ENCODE measurements at places on chromosomes 7 and 10.

DNA sequence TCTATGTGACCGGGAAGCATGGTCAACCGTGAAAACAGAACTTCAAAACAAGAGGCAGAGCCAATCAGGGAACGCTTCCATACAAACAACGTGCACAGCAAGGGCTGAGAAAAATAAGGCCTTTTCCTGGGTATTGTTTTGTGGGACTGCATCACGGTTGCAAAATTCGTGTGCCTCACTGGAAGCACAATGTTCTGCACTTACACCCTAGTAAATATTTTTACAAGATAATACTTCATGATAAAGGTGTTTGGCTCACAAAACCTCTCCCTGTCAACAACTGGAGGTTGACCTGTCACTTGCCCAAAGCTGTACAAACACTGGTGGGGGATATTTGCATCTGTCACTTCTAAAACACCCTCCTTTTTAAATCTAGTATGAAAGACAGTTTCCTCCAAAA, 37.0 kb downstream of the KLF6 start:
- DNase-seq: no peak

DNA sequence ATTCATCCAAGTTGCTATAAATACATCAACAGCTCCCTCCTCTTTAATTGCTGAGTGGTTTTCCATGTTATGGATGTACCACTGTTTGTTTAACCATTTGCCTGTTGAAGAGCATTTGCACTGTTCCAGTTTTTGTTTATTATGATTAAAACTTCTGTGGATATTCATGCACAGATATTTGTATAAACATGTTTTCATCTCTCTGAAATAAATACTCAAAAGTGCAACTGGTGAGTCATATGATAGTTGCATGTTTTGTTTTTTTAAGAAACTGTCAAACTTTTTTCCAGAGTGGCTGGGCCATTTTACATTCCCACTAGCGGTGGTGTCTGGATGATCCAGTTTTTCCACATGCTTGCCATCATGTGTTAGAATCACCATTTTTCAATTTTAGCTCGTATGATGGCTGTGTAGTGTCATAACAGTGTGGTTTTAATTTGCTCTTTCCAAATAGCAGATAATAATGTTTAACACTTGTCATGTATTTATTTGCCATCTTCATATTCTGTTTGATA, 33.6 kb downstream of the MEOX2 start:
- DNase-seq: no peak

- DNase-seq: no peak
These were observed 111.4 kb upstream of the FGFR2 start for GRCh38 chr10:121709675-121710073.

- DNase-seq: no peak
These were observed 269.6 kb upstream of the FZD1 start for GRCh38 chr7:90994601-90995000.

DNA sequence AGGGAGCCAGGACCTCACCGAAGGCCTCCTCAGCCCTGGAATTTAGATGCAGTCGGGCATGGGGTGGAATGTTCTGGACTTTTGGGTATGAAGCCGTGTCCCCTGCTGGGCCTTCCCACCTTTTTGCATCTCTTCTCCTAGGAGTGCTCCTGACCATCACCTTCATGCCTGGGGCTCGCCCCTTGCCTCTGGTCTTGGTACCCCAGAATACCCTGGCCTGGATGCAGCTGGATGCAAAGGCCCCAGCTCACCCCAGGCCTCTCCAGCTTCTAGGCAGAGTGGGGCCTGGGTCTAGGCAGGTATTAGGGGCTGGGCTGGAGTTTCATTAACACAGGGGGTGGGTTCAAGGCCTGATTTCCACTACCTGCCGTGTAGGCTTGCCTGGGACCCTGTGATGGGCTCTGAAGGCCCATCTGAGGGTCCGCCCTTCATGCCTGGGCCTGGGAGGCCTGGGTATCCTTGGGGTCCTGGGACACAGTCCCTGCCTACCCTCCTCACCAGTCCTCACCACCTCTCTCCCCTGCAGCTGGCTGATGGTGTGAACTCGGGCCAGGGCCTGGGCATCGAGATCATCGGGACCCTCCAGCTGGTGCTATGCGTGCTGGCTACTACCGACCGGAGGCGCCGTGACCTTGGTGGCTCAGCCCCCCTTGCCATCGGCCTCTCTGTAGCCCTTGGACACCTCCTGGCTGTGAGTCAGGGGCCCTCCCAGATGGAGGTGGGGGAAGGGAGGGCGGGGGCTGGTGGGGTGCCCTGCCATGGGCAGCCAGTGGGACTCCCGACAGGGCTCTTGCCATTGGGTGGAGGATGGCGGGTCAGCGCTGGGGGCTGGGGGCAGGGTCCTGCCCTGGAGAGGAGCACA, 10.1 kb downstream of the AQP1 start:
- no peak for DNase-seq

DNA sequence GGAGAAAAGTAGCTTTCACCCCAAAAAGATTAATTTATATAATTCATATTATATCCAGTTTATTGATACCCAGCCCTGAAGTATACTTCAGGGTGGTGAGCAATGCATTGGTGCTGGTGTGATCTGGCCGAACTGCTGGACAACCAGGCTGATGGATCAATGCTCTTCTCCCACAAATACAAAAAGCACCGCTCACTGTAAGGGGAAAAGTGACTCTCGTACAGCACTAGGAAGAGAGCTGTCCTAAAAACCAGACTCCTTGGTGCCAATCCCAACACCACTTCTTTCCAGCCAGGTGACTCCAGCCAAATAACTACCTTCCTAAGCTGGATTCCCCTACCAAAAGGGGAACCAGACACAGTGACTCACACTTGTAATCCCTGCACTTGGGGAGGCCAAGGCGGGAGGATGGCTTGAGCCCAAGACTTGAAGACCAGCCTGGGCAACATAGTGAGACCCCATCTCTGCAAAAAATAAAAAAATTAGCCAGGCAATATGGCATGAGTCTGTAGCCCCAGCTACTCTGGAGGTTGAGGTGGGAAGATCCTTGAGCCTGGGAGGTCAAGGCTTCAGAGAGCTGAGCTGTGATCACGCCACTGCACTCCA, 13.1 kb upstream of the TNPO3 start:
- no peak for DNase-seq

DNA sequence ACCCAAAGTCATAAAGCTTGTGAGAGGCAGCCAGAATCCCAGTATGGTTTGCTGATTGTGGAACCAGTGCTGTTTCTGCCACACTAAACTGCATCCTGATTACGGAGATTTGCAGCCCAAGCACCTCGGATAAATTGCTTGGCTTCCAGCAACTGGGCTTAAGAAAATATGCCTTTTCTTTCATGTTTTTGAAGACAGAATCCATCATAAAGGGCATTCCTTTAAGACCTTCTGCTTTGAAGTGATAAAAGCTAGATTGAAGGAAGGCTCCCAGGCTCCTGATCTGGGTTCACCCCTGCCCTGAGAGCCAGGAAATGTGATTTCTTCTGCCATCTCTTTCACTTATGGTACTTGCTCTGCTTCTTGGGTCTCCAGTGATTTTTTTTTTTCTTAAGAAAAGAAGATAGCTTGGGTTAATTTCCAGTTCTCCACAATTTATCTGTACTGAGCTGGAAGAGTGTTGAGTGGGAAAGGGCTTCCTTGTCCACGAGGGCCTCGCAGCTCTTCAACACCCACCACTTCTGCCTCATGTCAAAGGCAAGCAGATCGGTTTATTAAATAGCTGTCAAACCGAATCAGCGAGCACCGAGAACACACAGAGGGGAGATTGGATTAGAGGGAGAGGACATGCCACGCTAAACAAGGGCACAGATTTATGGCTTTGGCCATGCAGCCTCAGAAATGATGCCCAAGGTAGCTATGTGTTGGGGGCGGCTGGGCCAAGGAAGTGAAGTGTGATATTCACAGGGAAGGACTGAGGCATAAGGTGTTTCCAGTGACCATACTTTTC, 94.9 kb upstream of the TBX20 start:
- no peak for DNase-seq

- peak; percentile 28 for DNase-seq
These were observed 21.1 kb upstream of the FOXI2 start for GRCh38 chr10:127715782-127716378.

DNA sequence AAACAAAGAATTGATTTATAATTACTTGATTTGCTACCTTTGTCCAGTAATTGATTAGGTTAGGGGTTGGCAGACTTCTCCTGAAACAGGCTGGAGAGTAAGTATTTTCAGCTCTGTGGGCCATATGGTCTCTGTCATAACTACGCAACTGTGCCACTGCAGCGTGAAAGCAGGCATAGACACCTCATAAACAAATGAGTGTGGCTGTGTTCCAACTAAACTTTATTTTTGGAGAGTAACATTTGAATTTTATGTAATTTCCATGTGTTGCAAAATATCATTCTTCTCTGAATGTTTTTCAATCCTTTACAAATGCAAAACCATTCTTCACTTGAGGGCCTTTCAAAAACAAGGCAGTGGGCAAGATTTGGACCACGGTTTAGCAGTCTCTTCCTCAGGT, 76.9 kb downstream of the GALNT17 start:
- no peak for DNase-seq

- no peak for DNase-seq
These were observed 34.2 kb downstream of the BICC1 start for GRCh38 chr10:58546722-58547445.

DNA sequence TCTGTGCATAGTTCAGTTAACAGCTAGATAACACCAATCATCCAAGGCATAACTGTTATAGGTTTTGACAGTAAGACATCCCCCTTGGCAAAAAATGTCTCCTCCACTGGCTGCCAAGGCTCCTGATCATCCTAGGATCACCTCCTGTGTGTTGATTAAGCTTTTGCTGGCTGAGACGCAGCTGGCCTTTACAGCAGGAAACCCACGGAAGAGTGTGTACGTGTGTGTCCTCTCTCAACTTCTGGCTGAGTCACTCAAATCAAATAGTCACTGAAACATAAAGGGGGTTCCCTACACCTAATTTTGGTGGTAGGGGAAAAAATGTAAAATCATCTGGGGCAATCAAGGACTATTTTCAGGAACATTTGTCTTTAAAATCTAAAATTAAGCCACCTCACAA, 208.8 kb downstream of the CTNNA3 start:
- DNase-seq: no peak

DNA sequence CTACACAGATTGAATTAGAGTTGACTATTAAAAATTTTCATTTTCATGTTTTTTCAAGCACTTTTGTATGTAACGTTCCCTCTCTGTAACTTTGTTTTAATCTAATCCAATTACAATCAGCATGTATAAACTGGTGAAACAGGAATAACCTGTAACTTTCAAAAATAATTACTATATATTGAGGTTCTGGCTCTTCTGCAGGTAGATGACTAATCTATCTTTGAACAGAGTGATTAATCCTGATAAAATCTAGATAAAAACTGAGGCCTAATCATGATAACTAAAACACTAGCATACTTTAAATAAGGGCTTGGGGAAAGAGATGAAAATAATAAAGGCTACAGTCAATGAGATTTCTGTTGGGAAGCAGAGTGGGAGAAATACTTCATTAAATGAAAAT, 101.6 kb upstream of the KCND2 start:
- DNase-seq: no peak

- DNase-seq: no peak
These were observed 73.9 kb downstream of the PRLHR start for GRCh38 chr10:118521415-118522117.

DNA sequence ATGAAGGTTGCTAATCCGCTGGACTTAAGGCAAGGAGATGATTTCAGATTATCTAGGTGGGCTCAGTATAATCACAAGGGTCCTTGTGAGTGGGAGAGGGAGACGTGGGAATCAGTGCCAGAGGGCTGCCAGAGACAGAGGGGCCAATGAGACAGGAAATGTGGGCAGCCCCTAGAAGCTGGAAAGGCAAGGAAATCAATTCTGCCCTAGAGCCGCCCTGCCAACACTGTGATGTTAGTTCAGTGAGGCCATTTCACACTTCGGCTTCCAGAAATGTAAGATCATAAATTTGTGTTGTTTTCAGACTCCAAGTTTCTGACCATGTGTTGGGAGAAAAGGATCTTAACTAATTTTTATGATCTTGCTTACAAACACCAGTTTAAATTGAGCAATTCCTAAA, 3.6 kb upstream of the GPNMB start:
- DNase-seq: no peak

GRCh38 chr7:23956772-23957576, 247.0 kb downstream of the STK31 start:
- no peak for DNase-seq

DNA sequence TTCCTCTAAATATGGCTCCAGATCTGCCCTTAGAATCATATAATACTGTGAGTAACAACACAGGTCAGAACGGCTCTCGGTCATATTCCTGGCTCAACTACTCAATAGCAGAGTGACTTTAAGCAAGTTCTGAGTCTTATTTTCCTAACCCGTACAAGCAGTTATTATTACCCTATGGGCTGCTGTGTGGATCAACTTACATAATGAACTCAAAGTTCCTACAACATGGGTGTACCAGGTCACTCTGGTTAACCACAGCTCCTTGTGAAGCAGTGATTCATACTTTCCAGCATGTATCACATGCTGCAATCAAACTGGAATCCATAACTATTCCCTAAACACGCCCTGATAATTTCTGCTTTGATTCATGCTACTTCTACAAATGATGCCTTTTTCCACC, 107.3 kb downstream of the LRRN3 start:
- DNase-seq: peak; percentile 45

- DNase-seq: no peak
These were observed 289.3 kb downstream of the CELF2 start for GRCh38 chr10:11307004-11307403.

- DNase-seq: no peak
These were observed 32.5 kb downstream of the ZNF775 start for GRCh38 chr7:150411606-150412005.

GRCh38 chr7:48031111-48031510, 2.2 kb upstream of the SUN3 start:
- no peak for DNase-seq

GRCh38 chr7:23115991-23116390, 10.4 kb downstream of the KLHL7 start:
- DNase-seq: no peak

DNA sequence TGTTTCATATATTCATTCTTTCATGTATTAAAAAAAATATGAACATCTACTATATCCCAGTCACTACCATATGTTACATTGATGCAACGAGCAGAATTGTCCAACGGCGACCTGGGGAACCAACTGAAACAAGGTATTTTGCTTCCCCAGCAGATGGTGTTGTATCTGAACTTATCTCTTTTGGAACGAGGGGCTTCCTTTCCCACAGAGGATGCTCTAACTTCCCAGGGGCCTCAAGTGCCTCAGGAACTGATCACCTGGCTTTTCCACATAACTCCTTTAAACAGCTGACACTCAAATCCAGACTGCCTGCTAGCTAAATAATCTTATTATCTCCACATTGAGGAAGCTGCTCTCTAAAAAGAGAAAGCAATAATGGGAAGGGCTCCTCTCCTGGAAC, 259.3 kb downstream of the HTR7 start:
- no peak for DNase-seq

DNA sequence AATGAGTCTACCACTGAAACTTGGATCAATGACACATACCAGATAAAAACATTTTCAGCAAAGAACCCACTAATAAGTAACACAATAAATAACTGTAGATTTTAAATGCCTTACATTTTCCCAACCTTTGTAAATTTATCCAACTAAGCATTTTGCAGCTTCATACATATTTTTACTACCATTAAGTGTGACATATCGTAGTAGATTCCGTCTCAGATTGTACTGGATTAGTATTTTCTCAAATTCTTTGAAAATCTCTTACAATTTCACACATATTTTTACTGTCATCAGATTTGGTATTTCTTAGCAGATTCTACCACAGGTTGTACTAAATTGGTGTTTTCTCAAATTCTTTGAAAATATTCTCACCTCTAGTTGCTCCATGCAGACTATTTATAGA, 26.0 kb downstream of the CCDC71L start:
- DNase-seq: no peak
